ENCODE measurements at places on chromosomes 6 and 20.

- no peak for DNase-seq
These were observed 144.5 kb downstream of the MAP3K7 start for GRCh38 chr6:90442366-90442765.

DNA sequence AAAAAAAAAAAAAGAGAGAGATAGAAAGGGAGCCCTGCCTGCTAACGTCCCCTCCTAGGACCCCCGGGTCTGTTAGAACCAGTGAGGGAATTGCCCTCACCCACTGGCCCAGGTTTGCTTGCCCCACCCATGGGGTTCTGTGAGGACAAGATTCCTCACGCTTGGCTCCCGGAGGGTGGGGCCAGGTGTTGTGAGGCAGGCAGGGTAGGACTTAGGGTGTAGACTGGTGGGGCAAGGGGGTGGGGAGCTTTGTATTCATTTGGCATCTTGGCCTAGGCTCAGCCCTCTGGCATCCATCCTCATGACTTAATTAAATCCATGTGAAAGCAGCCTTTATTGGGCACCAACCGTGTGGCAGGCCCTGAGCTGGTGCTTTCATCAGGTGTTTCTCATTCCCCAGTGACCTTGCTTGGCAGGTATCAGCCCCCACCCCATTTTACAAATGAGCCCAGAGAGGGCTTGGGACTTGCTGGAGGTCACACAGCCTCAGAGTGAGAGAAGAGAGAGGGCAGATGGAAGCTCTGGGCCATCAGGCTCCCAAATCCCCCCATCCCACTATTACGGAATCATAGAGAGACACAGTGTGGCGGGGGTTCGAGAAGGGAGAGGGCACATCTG lies 19.0 kb downstream of the RAB44 start:
- DNase-seq, result no peak

DNA sequence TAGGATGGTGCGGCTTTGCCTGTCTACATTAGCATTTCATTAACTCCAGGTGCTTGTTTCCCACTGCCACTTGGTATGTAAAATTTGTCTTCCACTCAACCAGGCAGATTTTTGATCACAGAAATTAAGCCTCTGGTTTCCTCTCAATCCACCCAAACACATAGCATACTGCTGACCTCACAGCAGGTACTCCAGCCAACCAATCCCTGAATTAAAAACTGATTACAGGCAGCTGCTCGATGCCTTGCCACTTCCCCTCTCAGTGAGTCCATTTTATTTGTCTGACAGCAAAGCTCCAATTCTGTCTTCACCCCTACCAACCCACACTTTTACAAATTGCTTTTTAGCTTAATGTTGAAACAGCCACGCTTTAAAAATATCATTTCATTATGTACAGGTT lies 95.2 kb downstream of the PLCB1 start:
- DNase-seq, result no peak

- no peak for DNase-seq
These were observed 521.0 kb upstream of the EPHA7 start for GRCh38 chr6:93940381-93940780.

- DNase-seq, result no peak
These were observed 24.3 kb downstream of the MYCT1 start for GRCh38 chr6:152721956-152722355.

- DNase-seq, result no peak
These were observed 6.5 kb downstream of the NCOA7 start for GRCh38 chr6:125797120-125797885.

DNA sequence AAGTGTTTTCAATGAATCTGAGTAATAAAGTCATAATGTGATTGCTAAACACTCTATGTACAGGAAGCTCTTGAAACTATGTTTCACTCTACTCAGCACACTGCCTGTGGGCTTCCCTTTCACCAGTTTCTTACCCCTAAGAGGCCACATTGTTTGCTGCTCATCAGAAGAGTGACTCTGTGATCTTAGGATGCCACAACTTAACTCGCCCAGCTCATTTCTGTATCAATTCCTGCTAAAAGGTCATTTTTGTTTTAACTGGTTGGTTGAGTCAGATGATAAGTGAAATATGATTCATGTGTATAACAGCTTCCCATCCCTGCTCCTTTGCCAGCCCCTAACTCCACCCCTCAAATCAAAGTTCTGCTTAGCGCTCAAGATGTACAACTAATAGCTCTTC lies 9.8 kb upstream of the NDUFAF4 start:
- DNase-seq, result peak; percentile 98

- no peak for DNase-seq
These were observed 383.7 kb upstream of the CDH4 start for GRCh38 chr20:60868316-60868891.

DNA sequence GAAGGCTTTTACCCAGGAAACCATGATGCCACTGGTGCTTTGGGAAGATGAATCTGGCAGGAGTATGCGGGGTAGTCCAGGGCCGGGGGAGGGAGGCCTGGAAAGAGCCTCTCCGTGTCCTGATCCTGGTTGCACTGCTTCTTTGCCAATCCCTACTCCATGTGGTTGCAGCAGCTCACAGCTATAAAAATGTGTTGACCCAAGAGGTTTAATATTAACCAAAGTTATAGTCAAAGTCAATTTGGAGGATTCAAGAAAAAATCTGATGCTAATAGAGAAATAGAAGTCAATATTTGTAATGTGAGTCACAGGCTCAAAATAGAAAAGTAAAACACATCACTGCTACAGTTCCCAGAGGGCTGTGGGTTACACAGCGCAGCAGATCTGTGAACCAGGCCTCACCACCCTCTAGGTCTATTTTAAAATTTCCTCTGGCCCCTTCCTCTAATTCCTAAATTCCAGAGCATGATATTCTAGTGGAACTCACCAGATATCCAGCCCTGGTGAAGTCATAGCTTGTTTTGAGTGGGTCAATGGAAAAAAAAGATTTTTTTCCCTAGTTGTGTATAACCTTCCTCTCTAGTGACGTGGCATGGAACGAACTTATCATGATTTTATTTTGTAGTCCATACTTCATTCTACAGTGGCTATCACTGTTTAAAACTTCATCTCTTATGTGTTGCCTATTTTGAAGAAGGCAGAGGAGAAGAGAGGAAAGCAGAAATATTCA lies 63.2 kb upstream of the BMP2 start:
- no peak for DNase-seq

GRCh38 chr6:103011605-103012004 lies 1618.1 kb downstream of the GRIK2 start:
- no peak for DNase-seq

GRCh38 chr6:79048611-79049010 lies 29.4 kb downstream of the PHIP start:
- DNase-seq, result peak; percentile 65

- DNase-seq, result no peak
These were observed 15.6 kb upstream of the BICRAL start for GRCh38 chr6:42766163-42766670.

- DNase-seq, result no peak
These were observed 35.9 kb upstream of the EYA4 start for GRCh38 chr6:133205304-133205703.

Measured in SK-MEL-5 (cell line).